Stimulated activated CD8-positive, alpha-beta memory T cell treated with anti-CD3 and anti-CD28 coated beads, Interleukin-15, amount 100 ng/mL, for 24 hours (primary cell): ENCODE measurements at places on chromosomes 5 and 9.

GRCh38 chr9:95108777-95109176 is 208.7 kb downstream of the FANCC start:
- no peak for DNase-seq

- DNase-seq, result no peak
Measured at GRCh38 chr5:159441441-159441840, 111.2 kb upstream of the IL12B start.

GRCh38 chr5:173802670-173803165 is 85.4 kb upstream of the CPEB4 start:
- no peak for DNase-seq

GRCh38 chr9:84751921-84752320 is 82.4 kb downstream of the NTRK2 start:
- no peak for DNase-seq

DNA sequence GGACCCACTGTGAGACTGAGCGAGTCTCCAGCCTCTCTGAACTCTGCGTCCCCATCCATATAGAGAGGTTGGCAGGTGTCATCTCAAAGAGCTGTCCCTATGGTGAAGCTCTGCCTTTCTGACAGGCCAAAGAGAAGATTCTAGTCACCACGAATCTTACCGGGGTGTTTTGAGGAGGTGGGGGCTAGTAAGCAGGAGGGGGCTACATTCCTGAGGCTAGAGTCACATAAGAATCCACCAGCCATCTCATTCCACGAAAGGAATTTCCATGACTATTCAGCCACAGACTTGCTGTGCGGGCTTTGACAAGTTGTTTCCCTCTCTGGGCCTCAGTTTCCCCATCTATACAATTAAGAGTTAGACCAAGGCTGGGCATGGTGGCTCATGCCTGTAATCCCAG is 16.3 kb downstream of the PDGFRB start:
- DNase-seq, result no peak

DNA sequence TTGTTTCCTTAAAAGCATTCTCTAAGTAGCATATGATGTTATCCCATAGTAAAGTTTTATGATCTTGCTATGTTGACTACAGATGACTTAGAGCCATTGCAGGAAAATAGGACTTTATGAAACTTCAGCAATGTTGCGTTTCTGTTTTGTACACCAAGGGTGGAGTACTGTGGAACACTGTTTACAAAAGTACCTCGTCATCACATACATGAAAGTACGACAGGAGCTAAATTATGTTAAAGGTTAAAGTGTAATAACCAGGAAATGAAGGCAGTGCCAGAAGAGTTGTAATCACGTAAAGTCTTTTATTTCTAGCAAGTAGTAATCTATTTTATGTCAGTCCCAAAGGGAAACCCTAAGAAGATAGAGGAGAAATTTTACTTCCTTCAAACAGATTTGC is 50.9 kb downstream of the C9orf85 start:
- no peak for DNase-seq

- no peak for DNase-seq
Measured at GRCh38 chr9:22257026-22257816, 189.4 kb upstream of the DMRTA1 start.

GRCh38 chr5:2522372-2522771 is 229.1 kb downstream of the IRX2 start:
- DNase-seq, result no peak

DNA sequence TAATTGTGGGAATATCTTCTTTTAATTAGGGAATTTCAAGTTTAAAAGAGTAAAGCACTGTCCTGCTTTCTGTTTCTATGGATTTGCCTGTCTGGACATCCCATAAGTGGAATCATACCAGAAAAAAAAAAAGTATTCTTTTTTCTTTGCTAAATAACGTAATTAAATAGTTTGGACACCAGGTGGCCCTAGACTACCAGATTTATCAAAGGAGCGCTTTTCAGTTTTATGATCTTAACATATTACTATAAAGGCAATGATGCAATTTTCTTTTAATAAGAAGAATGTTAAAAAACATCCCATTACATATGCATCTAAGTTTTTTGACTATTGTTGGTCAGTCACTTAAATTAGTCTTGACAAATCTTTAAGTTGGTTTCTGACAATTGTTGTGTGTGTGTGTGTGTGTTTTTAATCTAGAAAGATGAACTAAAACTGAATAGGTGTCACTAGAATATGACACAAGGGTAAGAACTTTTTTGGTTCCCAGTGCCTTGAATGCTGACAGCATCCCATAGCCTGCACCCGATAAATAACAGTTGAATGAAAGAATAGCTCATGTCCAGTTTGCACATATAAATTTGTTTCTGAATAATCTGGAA is 49.5 kb downstream of the C5orf22 start:
- no peak for DNase-seq

DNA sequence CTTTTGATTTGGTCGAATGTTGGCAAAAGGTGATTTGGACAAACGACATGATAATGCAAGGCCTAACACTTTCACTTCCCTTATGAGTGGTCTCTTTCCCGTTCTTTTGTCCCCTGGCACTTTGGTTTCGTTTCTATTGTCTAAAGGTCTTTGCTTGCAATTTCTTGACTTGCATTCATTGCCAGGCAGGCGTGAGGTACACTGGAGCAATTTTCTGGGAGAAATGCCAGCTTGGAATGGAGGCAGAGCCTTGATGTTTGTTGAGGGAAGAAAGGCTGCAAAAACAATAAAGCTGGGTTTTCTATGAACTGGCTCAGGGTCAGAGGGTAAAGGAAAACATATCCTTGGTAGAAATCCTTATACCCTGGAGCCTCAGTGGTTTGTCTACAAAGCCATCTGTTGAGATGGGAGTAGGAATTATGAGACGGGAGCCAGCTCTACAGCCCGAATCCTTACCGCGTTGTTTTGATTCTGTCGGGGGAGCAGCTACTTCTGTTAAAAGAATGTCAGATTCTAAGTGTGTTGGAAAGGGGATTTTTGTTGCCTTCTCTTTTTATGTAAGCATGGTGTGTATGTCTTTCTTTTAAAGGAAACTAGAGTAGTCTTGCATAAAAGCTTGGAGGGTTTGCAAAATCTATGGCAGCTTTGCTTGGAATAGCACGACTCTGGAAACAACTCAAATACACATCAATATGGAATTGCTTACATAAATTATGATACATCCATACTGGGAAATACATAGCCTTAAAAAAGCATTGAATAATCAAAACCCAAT is 158.9 kb downstream of the RMI1 start:
- no peak for DNase-seq

GRCh38 chr5:103829585-103829984 is 267.0 kb upstream of the NUDT12 start:
- DNase-seq, result no peak

DNA sequence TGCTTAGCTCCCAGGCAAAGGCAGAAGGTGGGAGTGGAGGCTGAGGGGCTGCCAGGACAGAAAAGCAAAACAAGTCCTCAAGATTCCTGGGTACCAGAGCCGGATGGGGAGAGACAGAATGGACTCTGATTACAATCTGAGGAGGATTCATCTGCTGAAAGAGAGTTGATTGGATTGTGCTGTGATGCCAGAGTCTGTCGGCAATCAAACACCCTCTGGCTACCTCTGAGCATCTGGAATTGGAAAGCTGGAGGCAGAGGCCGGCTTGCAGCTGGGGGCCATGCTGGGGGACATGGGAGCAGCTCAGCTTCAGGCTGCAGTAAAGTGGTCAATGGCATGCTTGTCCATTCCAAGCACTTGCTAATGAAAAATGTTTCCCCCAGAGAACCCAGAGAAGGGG is 59.3 kb downstream of the ASTN2 start:
- DNase-seq, result no peak

DNA sequence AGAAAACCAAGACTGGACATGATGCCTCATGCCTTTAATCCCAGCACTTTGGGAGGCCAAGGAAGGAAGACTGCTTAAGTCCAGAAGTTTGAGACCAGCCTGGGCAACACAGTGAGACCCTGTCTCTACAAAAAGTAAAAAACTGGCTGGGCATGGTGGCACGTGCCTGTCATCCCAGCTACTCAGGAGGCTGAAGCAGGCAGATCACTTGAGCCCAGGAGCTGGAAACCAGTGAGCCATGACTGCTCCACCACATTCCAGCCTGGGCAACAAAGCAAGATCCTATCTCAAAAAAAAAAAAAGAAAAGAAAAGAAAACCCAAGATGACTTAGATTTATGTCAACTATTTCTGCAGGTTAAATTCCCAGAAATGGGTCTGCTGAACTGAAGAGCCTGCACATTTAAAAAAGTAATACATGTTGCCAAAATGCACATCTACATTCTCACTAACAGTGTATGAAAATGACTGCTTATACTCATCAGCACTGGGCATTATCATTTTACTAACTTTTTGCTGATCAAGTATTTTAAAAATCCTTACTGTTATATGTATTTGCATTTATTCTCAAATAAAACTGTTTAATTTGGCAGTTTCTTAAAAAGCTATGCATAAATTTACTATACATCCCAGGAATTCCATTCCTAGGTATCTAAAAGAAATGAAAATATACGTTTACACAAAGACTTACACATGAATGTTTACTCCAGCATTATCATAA is 14.3 kb downstream of the ERMP1 start:
- no peak for DNase-seq

GRCh38 chr9:80649001-80649420 is 1040.3 kb downstream of the TLE1 start:
- no peak for DNase-seq

DNA sequence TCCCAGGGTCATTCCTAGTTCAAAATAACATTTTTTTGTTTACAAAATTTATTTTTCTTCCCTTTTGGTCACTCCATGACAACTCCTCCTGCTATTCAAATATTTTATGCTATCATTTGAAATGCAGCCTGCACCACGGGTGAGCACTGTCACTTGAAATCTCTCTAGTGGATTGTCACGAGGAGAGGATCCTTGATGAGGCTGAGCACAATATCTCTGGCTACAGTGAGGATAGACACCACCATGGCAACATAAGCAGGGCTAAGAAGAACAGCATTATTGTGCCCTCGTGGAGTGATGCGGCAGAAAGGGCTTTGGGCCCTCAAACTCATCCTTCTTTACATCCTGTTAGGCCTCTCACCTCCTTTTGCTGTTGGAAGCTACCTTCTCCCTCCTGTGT is 321.9 kb downstream of the RAB3C start:
- no peak for DNase-seq

DNA sequence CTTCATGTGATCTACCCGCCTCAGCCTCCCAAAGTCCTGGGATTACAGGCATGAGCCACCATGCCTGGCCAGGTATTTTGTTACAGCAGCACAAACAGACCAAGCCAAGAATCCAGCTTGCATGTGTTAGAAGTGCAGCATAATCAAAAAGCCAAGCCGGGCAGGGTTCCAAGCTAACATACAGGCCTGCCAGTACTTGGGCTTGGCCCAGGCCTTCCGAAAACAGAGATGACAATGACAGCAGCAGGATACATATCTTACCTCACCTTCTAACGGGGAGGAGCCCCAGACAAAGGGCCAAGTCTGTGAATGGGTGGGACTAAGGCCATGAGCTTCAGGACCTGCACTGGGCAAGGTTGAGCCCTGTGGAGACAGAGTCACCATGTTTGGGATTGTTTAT is 91.4 kb upstream of the ZNF462 start:
- no peak for DNase-seq

DNA sequence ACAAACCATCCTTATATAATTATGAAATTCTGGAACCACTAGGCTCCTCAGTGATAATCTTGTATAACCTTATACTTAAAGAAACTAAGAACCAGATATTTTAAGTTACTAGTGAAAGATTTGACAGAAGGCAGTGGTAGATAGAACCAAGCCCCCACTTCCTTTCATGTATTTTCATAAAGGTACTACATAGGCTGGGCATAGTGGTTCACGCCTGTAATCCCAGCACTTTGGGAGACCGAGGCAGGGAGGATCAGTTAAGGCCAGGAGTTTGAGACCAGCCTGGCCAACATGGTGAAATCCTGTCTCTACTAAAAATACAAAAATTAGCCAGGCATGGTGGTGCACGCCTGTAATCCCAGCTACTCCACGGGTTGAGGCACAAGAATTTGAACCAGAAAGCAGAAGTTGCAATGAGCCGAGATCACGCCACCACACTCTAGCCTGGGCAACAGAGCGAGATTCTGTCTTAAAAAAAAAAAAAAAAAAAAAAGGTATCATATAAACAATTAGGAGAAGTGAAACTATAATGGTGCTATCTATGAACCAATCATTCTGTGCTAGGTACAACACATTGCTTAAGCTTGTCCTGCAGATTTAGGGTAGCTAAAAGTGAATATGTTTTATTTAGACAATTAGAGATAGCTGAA is 27.9 kb upstream of the DTWD2 start:
- no peak for DNase-seq

GRCh38 chr5:81718300-81718699 is 32.6 kb downstream of the SSBP2 start:
- no peak for DNase-seq

GRCh38 chr5:52859628-52860027 is 71.9 kb downstream of the ITGA1 start:
- no peak for DNase-seq

GRCh38 chr5:173487300-173487699 is 129.2 kb downstream of the BOD1 start:
- no peak for DNase-seq

GRCh38 chr5:108637134-108637533 is 110.6 kb upstream of the FER start:
- DNase-seq, result no peak

- no peak for DNase-seq
Measured at GRCh38 chr9:82153032-82153431, 164.5 kb downstream of the SPATA31D1 start.

DNA sequence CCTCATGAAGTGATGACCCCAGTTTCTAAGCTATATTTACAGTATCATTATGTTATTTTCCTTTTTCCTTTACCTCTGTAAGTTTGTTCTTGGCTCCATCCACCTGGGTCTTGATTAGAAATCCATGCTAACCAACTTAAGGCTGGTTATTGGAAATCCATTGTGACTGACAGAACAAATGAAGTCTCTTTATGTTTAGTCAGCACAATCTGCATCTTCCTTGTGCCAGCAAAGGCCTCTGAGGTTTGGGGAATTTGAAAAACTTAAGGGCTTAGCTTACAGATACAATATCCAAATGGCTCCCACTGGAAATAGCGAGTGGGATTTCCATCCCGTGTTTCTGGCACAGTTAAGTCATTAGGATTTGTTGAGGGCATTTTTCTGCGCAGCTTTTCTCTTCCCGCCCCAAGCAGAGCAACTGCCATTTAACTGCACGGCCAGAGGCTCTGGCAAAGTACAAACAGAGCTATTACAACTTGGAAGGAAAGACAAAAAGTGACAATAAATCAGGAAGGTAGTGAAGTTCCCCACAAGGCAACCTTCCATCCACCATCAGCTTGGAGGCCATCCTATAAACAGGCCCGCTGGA is 64.2 kb downstream of the DCP2 start:
- no peak for DNase-seq

- no peak for DNase-seq
Measured at GRCh38 chr5:42721484-42721883, 35.1 kb upstream of the CCDC152 start.

GRCh38 chr9:6692881-6693361 is 47.4 kb upstream of the GLDC start:
- DNase-seq, result no peak

- DNase-seq, result no peak
Measured at GRCh38 chr5:124212934-124213333, 533.5 kb downstream of the ZNF608 start.

GRCh38 chr5:26894719-26895263 is 143.6 kb downstream of the CDH9 start:
- DNase-seq, result no peak

- DNase-seq, result no peak
Measured at GRCh38 chr9:123941524-123942070, 11.7 kb upstream of the DENND1A start.
